ENCODE measurements at places on chromosomes 1 and 21. TPM values are rescaled to one million over a fixed set of nuclear protein-coding genes. Genes with fewer than 3 reads are reported as not detected.

DNA sequence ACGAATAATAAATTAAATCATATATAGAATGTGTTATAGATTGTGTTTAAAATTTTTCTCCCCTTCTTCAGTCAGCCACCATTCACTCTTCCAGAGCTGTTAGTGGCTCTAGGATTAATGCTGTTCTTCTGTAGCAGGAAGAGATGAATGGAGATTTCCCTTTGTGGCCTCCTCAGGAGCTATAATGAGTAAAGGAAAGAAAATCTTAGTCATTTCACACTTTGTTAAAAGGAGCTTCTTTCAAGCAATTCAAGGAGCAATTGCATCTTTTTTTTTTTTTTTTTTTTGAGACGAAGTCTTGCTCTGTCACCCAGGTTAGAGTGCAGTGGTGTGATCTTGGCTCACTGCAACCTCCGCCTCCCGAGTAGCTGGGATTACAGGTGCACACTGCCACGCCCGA lies 23.7 kb upstream of the TMCO2 start:
- no peak for DNase-seq

- DNase-seq = peak; percentile 78
Measured at GRCh38 chr1:162319493-162320175, 57.0 kb downstream of the SPATA46 start.

DNA sequence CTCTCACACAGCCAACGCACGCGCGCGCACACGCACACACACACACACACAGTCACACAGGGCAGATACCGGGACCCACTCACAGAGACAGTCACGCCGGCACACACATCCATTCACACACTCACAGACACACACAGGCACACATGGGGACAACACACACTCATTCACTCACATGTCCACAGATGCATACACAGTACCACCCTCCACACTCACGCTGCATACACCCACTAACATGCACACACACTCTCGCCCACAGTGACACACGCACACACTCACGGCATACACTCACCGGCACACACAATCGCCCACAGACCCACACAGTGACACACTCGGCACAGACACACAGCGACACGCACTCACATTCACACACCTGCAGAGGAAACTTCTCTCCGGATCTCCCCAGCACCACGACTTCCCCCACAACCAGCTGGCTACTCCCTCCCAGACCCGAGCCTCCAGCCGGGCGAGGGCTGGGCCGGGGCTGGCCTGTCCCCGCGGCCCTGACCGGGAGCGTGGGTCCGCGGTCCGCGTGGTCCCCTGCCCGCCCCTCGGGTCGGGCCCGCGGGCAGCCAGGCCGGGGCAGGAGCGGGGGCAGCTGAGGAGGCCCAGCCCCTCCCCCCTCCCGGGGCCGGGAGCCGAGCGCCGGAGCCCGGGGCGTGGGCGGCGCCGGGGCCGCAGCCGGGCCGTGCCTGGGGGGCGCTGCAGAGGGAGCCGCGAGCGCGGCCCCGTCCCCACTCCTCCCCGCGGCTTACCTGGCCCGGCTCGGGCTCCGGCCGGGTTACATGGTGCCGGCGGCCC lies 552 bp downstream of the DLGAP3 start:
- no peak for DNase-seq

- peak; percentile 21 for DNase-seq
Measured at GRCh38 chr1:54069791-54070170, 16.4 kb downstream of the TCEANC2 start.

DNA sequence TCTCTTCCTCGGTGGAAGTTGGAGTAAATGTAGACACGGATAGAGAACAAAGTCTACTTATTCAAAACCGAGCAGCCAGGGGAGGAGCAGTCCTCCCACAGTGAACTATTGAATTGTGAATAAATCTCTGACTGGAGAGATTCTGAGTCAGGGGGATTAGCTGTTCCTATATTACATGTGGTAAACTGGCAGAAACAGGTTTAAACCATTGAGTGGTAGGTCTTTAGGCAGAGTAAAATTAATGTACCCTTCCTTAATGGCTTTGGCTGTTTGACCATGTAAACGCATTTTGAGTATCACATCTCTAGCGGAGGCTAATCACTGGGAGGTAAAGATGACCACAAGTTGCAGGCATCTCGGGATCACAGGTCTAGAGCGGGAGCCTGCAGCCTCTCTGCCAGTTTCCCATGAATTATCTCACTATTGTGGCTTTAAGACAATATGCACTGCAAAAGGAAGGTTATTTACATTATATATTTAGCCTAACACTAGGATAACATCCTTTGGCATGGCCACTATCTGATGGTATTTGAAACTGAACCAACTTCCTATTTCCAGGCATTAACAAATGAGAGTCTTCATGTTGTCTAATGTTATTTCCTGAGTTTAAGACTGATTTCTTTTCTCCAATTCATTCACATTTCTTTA lies 7.9 kb upstream of the DISC1 start:
- no peak for DNase-seq

- no peak for DNase-seq
Measured at GRCh38 chr1:89903550-89903949, 82.7 kb downstream of the LRRC8D start.

- DNase-seq = no peak
Measured at GRCh38 chr1:227325156-227325555, 6.9 kb upstream of the CDC42BPA start.

- DNase-seq = no peak
Measured at GRCh38 chr1:221573756-221574155, 168.1 kb downstream of the DUSP10 start.

- no peak for DNase-seq
Measured at GRCh38 chr1:234926559-234927311, 201.9 kb downstream of the TOMM20 start.

GRCh38 chr1:62589321-62589720 lies 8.0 kb upstream of the ANGPTL3 start:
- no peak for DNase-seq

DNA sequence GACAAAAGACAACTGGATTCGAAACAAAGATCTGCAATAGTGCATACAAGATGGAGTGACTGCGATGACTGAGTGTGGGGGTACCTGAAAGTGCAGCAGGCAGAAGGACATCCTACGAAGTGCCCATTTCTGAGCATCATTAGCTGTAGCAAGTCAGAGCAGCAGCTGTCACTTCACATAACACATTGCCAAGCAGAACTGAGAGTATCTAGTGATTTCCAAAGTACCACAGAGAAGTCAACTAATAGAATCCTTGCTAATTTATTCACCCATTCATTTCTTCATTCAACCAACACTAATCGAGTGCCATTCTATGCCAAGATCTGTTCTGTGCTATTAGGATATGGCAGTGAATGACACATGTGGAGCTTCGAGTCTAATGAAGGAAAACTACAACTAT lies 31.6 kb upstream of the CAMSAP2 start:
- no peak for DNase-seq

DNA sequence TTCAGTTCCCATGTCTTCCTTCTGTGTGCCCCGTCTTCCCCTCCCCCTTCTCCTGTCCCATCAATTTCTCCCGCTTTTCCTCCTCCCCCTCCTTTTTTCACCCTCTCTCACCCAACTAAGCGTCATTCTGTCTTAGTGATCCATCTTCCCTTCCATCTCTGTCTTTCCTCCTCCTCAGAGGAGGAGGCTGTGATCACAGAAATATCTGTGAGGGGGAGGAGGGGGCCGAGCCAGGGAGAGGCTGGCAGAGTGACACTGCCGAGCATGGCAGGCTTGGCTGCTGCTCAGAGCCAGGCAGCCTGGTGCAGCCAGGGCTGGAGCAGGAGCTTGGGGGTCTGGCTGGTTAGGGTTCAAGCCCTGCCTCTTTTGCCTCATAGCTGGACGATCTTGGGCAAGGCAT lies 7.6 kb downstream of the HTR6 start:
- no peak for DNase-seq

DNA sequence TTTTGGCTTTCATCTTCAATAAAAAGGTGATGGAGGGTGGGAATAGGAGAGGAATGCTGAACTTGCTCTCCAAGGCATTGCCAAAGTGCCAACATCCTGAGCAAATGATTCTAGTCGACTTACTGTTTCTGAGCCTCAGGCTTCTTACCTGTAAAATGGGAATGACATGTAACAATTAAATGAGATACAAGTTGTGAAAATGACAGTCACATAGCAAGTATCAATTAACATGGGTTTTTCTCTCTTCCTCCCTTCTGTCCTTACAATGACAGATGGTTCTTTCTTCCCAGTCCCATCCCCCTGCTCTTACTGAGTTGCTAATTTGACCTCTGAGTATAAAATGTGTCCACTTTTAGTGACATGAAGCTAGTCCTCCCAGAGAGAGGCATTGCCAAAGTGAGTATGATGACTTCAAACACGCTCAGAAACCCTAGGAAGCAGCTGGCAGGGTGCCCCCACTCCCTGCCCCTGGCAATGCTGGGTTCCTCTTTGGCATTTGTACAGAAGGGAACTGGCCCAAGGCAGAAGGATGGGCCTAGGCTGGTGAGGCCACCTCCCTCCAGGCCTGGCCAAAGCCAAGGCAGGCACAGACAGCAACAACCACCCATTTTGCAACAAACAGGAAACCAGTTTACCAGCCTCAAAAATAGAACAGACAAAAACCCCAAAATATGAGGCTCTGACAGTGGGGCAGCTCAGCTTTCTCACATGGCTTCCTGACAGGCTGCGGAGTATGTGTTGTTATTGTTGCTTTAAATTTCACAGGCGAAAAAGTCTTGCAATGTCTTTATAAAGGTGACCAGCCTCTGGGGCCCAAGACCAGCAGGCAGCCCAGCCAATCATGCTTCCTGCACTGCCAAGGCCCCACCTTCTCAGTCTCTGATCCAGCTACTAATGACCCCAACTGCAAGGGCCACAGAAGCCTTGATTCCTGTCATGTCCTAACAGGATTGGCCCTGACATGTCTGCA lies 115.9 kb downstream of the HIVEP3 start:
- no peak for DNase-seq

DNA sequence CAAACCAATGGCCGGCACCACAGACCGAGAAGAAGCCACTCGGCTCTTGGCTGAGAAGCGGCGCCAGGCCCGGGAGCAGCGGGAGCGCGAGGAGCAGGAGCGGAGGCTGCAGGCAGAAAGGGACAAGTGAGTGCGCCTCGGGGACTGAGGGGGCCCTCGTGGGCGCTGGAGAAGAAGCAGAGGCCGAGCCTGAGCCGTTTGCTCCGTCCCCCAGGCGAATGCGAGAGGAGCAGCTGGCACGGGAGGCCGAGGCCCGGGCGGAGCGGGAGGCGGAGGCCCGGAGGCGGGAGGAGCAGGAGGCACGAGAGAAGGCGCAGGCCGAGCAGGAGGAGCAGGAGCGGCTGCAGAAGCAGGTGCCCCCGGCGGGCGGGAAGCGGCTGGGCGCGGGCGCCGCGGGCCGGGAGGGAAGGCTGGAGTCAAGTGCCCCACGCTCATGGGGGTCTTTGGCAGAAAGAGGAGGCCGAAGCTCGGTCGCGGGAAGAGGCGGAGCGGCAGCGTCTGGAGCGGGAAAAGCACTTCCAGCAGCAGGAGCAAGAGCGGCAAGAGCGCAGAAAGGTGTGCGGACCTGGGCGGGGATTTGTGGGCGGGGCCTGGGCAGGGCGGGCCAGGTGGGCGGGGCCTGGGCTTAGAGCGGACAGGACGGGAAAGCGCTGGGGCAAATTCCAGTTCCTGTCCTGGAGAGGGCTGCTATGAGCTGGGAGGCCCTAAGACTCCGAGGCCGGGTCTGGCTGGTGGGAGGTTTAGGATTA lies 22.7 kb downstream of the MAP7D1 start:
- no peak for DNase-seq

DNA sequence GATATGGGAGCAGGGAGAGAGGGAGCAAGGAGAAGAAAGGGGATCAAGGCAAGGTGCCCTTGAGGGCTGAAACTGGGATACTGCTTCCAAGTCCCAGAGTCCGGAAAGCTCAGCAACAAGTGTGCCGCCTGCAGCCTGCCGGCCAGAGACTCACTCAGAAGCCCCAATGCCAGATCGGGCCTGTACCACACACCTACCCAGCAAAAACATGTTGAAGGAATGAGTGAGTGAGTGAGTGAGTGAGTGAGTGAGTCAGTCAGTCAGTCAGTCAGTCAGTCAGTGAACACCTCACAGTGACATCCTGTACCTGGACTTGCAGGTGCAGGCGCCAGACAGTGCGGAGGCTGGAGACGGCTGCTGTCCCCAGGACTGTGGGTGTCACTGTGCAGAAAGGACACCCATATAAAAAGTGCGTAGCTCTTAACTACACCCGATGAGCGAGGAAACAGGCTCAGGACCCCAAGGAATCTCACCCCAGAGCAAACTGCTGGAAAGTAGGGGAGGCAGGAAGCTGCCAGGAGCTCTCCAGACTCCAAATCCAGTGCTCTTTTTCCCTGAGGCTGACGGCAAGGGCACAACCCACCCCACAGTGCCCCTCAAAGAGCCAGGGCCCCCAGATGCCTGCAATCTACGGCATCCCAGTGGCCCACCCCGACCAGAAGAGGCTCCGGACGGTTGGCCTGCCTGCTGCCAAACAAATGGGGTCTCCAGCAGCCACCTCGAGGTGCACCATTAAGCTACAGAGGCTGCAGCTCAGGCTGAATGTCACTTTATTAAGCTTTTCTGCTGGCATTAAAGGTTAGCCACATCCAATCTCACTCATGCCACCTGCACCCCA lies 261.7 kb downstream of the NPHP4 start:
- no peak for DNase-seq

DNA sequence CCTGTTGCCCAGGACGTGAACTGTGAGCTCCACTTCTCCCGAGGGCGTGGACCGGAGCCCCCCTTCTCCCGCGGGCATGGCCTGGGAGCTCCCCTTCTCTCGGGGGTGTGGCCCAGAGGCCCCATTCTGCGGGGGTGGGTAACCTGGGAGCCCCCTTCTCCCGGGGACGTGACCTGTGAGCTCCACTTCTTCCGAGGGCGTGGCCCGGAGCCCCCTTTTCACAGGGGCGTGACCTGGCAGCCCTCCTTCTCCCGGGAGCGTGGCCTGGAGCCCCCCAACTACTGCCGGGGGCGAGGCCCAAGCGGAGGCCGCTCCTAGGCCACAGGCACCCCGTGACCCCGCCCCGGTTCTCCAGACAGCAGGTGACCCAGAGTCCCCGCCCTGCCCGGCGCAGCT lies 320 bp downstream of the C1orf174 start:
- no peak for DNase-seq

DNA sequence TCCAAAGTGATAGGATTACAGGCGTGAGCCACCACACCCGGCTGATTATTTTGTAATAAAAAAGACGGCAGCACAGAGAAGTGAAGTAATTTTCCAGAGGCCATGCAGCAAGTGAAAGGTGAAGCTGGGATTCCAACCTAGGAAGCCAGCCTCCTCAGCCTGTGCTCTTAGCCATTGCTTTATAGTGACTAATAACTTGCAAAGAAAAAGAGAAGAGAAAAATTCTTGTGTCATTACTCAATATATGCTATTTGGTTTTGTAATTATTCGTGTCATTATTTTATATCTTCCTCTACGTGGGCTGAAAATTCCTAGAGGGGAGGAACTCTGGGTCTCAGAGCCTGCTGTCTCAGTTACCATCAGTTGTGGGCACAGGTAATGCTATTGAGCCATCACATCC lies 1.6 kb upstream of the IER5 start:
- peak; percentile 46 for DNase-seq

KDF1 gene
- total RNA-seq = 0.11 TPM

ATPAF1 gene
- total RNA-seq = 52.7 TPM

OR6K3 gene
- not detected for total RNA-seq

NR5A2 gene
- total RNA-seq = 0.23 TPM

RSPH1 gene
- total RNA-seq = 0.23 TPM

OR2T35 gene
- total RNA-seq = not detected

MATN1 gene
- 0.06 TPM for total RNA-seq

SLC25A34 gene
- 0.40 TPM for total RNA-seq

KCNN3 gene
- total RNA-seq = 16.8 TPM

KRTAP22-1 gene
- not detected for total RNA-seq

HSPA6 gene
- 0.29 TPM for total RNA-seq

RGSL1 gene
- not detected for total RNA-seq
